NCI-H226 (cell line): ENCODE measurements at places on chromosomes 3 and 15.

- DNase-seq: no peak
Observed at GRCh38 chr3:14297305-14297704, 105.1 kb upstream of the SLC6A6 start.

DNA sequence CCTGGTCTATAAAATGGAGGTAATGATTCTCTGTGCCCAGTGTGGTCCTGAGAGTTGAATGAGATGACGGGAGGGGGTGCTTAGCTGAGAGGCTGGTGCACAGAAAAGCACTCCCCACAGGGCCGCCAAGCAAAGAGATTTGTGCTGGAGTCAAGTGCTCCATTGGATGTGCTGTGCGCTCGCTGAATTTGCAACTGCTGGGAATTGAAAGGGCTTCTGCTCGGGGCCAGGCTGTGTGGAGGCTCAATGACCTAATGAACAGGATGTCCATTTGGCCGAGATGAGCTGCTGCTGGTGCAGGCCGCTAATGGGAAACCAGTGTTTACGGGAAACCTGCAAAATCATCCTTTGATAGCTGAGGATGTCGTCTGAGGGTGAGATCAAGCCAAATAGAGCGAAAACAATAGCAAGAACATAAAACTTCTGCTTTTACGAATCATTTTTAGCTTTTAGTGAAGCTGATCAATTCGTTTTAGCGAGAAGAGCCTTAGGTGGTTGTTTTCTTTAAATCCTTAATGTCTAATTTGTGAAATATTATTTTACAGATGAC is 211.7 kb downstream of the GABRG3 start:
- no peak for DNase-seq

DNA sequence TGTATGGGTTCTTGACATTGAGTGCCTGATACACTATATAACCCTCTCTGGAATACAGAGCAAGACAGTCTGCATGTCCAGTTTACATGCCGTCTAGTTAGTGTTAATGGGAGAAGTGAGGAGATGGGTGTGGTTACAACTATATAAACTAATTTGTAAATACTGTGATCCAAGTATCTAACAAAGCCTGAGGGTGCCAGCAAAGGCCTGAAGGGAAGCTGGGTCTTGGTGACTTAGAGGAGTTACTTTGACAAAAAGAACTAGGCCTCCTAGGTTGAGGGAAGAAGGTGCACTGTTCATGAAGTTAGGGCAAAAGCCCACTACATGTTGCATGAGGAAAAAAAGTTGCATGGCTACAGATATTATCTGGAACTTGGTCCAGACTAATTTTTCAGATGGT is 2.3 kb downstream of the NSUN3 start:
- DNase-seq: no peak

DNA sequence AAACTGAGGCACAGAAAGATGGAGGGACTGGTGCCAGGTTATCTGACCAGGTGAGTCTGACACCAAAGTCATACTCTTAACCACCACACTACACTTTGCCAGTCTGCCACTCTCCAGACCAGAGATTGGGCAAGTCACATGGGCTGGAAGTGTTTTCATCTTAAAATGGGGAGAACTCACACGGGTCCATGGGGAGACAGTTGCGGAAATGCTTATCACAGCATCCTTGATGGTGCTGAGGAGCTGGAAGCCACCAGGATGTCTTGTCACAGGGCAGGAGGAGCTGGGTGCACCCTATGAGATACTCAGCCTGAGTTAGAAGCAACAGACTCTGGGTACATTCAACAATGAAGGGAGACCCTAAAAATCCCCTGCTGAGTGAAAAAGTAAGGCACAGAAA is 4.8 kb downstream of the GALNT15 start:
- no peak for DNase-seq

GRCh38 chr3:166388321-166388720 is 551.1 kb upstream of the BCHE start:
- no peak for DNase-seq

GRCh38 chr3:62926494-62926893 is 51.3 kb upstream of the CADPS start:
- no peak for DNase-seq

- no peak for DNase-seq
Observed at GRCh38 chr3:170493712-170494182, 75.1 kb downstream of the CLDN11 start.

GRCh38 chr15:90863987-90864386 is 4.4 kb upstream of the FURIN start:
- no peak for DNase-seq

GRCh38 chr3:291646-292436 is 95.3 kb downstream of the CHL1 start:
- DNase-seq: no peak

GRCh38 chr3:29168696-29169095 is 112.2 kb upstream of the RBMS3 start:
- DNase-seq: peak; percentile 71

- DNase-seq: no peak
Observed at GRCh38 chr3:187186375-187186774, 10.9 kb upstream of the RTP1 start.

DNA sequence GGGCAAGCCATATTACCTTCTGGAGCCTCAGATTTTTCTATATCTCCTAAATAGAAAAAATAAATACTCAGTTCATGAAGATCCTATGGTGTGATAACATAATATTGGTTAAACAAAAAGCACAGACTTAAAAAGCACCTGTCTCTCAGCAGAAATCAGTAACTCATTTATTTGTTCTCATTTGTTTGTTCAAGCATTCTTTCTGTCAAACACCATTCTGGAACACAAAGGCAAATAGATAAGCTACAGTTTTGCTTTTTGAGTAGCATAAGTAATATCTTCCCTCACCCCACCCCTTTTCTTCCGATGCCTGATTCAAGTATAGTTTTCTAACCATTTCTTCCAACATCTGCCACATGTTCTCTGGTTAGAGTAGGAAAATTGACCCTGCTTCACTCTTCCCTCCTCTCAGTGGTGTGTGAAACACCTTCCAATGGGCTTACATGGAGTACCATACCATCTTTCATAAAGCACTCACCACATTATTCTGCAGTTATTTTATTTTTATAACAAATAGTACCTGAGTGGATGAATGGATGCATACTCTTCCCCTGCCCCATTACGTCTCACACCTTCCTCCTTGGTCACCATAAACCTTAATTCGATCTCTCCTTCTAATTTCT is 8.4 kb upstream of the IL1RAP start:
- no peak for DNase-seq

GRCh38 chr3:168843481-168843880 is 747.8 kb upstream of the GOLIM4 start:
- DNase-seq: no peak

- DNase-seq: no peak
Observed at GRCh38 chr15:77695548-77695947, 62.8 kb upstream of the LINGO1 start.
